ENCODE measurements at places on chromosomes 2 and 18.

DNA sequence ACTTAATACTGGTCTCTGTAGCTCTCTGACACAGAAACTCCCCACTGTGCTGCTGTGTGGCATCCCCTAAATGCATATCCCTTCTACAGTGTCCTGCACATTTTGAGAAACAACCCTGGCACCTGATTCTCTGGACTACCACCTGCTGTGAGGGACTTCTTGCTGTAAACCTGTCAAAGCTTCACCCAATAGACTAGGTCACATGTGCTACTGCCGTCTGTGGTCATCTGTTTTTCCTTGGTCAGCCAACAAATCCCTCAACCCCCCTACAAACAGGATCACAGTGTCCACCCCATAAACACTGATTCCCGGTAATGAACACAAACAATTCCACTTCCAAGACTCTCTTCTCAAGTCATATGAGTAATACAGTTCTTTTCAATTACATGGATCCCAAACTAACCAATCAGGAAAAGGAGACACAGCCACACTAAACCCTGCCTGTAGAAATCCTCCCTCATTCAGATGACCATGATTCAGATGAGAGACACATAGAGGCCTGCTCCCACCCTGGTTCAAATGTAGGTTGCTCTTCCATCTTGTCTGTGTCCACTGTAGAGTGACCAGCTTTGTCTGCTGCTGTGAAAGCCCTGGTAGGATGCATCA, 1157.4 kb downstream of the RPIA start:
- DNase-seq: no peak

GRCh38 chr2:135603543-135603942, 72.3 kb downstream of the R3HDM1 start:
- no peak for DNase-seq

DNA sequence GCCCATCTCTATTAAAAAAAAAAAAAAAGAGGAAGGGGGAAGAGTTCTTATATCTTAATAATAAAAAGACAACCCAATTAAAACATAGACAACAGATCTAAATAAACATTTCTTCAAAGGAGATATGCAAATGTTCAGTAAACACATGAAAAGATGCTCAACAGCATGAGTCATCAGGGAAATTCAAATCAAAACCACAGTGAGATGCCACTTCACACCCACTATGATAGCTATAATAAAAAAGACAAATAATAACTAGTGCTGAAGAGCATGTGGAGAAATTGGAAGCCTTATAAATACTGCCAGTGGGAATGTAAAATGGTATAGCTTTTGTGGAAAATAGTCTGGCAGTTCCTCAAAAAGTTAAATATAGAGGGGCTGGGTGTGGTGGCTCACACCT, 61.5 kb upstream of the CYP20A1 start:
- DNase-seq: no peak

DNA sequence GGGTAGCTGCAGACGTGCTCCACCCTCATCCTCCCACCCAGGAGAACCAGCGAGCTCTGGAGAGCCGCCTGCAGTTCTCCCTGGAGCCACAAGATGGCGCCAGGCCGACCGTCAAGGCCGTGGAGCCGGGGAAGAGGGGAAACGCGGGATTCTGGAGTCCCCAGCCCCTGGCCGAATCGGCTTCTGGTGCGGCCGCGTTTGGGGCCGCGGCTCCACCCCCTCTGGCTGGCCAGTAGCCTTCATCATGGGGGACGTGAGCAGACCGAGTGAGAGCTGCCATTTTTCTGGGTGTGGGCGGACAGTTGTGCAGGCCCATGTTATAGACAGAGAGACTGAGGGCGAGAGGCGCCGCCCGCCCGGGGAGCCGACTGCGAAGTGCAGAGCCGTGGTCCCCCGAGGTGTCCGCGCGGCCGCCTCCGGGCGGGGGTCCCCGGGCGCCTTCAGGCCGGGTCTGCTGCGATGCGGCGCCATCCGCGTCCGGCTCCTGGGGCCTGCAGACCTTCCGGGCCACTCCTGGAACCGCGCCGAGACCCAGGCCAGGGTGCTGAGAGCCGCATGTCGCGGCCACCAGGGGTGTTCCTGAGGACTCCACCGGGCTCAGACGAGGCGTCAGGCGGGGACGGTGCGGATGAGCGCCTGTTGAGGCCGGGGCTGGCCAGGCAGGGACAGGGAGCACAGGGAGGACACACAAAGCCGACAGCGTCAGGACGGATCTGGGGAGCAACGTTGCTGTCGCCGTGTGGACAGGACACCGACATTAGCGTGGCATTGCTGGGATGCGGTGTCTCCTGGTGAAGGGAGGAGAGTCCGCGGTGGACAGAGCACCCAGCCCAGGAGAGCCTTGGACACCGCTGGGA, 418.2 kb upstream of the HS6ST1 start:
- DNase-seq: peak; percentile 36

GRCh38 chr2:185583058-185583816, 155.4 kb upstream of the FSIP2 start:
- DNase-seq: no peak

DNA sequence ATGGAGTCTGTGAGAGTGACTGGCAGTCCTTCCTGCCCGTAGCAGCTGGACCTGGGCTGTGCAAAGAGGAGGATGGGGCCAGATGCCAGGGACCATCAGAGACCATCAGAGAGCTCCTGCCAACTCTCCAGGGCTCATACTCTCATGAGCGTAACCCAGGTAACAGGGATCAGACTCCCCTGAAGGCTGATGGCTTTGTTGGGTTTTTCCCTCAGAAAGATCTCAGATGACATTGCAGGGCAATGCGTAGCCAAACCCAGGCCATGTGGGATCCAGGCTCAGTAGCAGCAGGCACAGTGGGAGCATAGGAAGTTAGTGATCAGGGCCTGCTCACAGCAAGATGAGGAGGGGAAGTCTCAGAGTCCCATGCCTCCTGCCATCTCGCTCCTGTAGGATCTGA, 218.0 kb downstream of the LOXHD1 start:
- DNase-seq: no peak

Measured in CD4-positive, alpha-beta T cell treated with Interleukin-1 beta for 1 hour (primary cell).